Adrenal gland (tissue), 19 donors: ENCODE measurements at places on chromosomes 7 and 10. TPM values are rescaled to one million over a fixed set of nuclear protein-coding genes. Genes with fewer than 3 reads are reported as not detected.

GRCh38 chr7:9498303-9498702 is 1064.9 kb downstream of the NXPH1 start:
- no peak overlapping the region for H3K4me3 ChIP-seq
- DNase-seq, result no peak
- H3K4me1 ChIP-seq, result no peaks in the 10 kb centered on the region
- H3K27ac ChIP-seq, result no peak overlapping the region
- H3K36me3 ChIP-seq, result no peaks in the 10 kb centered on the region

DNA sequence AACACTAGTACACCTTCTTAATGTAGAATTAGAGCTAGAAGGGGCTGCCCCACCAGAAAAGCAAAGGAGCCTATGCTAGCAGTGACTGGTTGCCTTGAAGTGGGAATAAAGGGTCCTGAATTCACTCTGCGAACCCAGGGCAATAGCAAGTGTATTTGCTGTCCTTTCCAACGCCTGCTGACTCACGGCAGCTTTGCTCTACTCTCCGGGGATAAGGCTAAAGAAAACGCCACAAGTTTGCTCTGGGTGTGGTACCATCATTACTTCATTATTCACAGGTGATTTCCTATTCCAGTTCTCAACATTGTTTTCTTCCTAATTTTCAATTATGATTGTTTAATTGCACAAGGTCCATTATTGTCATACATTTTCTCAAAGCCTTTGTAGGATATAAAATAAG is 220.5 kb upstream of the AOAH start:
- DNase-seq, result no peak
- H3K27ac ChIP-seq, result no peak overlapping the region
- no peak overlapping the region for H3K4me3 ChIP-seq
- H3K4me1 ChIP-seq, result peaks cover 2% of the 10 kb centered on the region
- no peaks in the 10 kb centered on the region for H3K27me3 ChIP-seq
- H3K36me3 ChIP-seq, result no peaks in the 10 kb centered on the region

- no peak overlapping the region for H3K4me3 ChIP-seq
- H3K27me3 ChIP-seq, result no peaks in the 10 kb centered on the region
- DNase-seq, result no peak
- no peak overlapping the region for H3K27ac ChIP-seq
- peaks cover 41% of the 10 kb centered on the region for H3K4me1 ChIP-seq
Observed at GRCh38 chr10:13104697-13105096, 4.7 kb downstream of the OPTN start.

- no peak overlapping the region for H3K4me3 ChIP-seq
- no peaks in the 10 kb centered on the region for H3K27me3 ChIP-seq
- H3K4me1 ChIP-seq, result peaks cover 64% of the 10 kb centered on the region
- H3K36me3 ChIP-seq, result no peaks in the 10 kb centered on the region
- DNase-seq, result no peak
- peak overlapping the region; percentile 94 for H3K27ac ChIP-seq
Observed at GRCh38 chr10:87092861-87093631, 1.6 kb downstream of the GLUD1 start.

DNA sequence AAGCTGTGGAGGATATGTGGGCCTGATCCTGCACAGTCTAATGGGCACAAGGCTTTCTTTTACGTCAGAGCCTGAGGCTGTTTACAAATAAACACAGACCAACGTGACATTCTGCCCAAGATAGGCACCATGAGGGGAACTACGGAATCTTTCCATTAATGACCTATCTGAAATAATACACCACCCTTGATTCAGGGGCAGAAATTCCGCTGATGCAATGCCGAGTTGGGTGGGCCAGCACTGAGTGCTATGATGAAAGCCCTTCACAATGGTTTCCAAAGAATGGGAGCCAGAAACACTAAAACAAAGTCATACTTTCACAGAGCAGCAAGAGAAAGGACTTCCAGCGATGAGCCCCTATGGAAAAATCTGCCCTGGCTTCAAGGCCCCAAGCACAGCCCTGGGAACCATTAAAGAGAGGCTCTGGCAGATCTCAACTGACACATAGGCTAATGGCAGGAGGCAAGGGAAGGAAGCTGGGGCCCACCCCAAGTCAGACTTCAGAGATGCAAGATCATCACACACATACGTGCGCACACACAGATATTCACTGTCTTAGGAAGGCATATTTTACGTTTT is 72.2 kb upstream of the DLX6 start:
- H3K4me3 ChIP-seq, result no peak overlapping the region
- no peak for DNase-seq
- H3K36me3 ChIP-seq, result no peaks in the 10 kb centered on the region
- H3K4me1 ChIP-seq, result no peaks in the 10 kb centered on the region

GRCh38 chr10:33982995-33983394 is 648.5 kb upstream of the NRP1 start:
- no peaks in the 10 kb centered on the region for H3K4me1 ChIP-seq
- DNase-seq, result no peak
- no peaks in the 10 kb centered on the region for H3K36me3 ChIP-seq

GRCh38 chr10:106866244-106866845 is 298.2 kb downstream of the SORCS1 start:
- no peaks in the 10 kb centered on the region for H3K4me1 ChIP-seq
- DNase-seq, result no peak
- H3K4me3 ChIP-seq, result no peak overlapping the region
- no peaks in the 10 kb centered on the region for H3K27me3 ChIP-seq
- no peaks in the 10 kb centered on the region for H3K36me3 ChIP-seq

DNA sequence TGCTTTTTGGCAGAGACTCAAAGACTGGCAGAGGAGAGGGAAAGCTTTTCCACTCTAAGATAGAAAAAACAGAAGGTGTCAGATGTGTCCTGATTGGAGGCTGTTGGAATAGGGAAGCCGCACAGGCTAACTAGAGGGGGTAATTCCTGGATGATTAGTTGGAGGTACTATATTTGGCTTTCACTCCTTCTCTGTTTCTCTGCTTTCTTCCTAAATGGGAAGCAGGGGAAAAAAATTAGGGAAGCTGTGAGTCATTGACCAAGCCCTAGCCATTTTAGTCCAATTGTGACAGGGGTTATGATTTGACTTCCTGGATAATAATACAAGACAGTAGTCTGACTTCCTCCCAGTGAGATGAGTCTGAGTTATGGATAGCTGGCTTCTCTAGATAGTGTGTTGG is 475.2 kb upstream of the CELF2 start:
- no peaks in the 10 kb centered on the region for H3K4me1 ChIP-seq
- no peaks in the 10 kb centered on the region for H3K36me3 ChIP-seq
- H3K4me3 ChIP-seq, result no peak overlapping the region

NUTM2A gene
- 0.61 TPM for total RNA-seq

PRKAR2B gene
- 144 TPM for total RNA-seq

GJD4 gene
- not detected for total RNA-seq
